Testis (tissue), 5 donors: ENCODE measurements at places on chromosomes 2 and 18. TPM values are rescaled to one million over a fixed set of nuclear protein-coding genes. Genes with fewer than 3 reads are reported as not detected.

DNA sequence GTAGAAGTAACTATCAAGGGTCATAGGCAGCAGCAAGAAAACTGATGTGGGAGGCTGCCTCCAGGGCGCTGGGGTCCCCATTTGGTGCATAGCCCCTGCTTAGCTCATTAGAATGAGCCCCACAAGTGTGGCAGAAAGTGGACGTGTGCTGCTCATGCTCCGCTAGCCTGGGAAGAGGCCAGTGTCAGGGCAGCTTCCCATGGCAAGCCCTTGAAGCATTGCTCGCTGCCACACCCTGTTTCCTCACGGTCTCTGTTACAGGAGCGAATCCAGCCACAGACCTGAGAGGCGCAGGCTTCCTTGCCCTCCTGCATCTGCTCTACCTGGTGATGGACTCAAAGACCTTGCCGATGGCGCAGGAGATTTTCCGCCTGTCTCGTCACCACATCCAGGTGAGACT is 22.5 kb downstream of the ELMOD3 start:
- DNase-seq = no peak

- DNase-seq = no peak
Observed at GRCh38 chr2:111201214-111201613, 80.5 kb downstream of the BCL2L11 start.

DNA sequence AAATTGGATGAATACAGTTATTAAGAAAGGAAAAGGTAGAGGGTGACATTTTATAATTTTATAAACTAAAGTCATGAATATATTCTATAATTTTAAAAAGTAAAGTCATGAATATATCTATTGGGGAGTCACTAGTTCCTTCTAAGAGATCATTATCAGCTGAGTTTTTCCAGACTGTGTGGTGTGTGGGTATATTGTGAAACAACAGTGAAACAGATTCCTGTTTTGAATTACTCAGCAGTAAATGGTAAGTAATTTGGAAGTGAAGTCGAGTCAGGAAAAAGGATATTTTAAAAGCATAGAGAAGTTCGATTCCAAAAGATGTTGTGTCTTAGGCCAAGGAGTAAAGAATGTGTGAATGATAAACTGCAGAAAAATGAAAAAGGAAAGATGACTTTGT is 1018.2 kb upstream of the NXPH2 start:
- no peak for DNase-seq

DNA sequence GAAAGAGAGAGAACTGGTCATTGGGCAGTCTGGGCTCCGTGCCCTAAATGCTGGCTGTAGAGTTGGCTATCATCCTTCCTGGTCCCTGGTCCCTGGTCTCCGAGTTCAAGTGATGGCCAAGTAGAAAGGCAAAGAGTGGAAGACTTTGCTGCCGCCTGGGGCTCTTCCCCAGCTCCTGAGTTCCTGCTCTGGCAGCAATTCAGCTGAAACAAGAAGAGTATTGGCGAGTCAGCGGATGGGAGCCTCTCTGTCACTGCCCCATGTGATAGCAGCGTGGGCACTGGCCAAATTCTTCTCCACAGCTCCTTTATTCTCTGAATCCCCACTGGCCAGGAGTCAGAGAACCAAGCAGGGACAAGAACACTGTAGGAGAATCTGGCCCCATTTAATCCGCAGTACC is 351.0 kb upstream of the POU3F3 start:
- DNase-seq = peak; percentile 22

- no peak for DNase-seq
Observed at GRCh38 chr2:62219407-62220159, 23.7 kb downstream of the B3GNT2 start.

GRCh38 chr2:64108666-64109241 is 35.5 kb downstream of the PELI1 start:
- no peak for DNase-seq

GRCh38 chr2:1674276-1674675 is 70.0 kb downstream of the PXDN start:
- DNase-seq = peak; percentile 2

- no peak for DNase-seq
Observed at GRCh38 chr18:34951625-34952379, 89.4 kb upstream of the MAPRE2 start.

- DNase-seq = peak; percentile 77
Observed at GRCh38 chr2:119223521-119224390, at the start of gene STEAP3. TSS of gene STEAP3 (plus strand) at chr2:119223834. CDS start at chr2:119231013, 7,179 bp downstream.

DNA sequence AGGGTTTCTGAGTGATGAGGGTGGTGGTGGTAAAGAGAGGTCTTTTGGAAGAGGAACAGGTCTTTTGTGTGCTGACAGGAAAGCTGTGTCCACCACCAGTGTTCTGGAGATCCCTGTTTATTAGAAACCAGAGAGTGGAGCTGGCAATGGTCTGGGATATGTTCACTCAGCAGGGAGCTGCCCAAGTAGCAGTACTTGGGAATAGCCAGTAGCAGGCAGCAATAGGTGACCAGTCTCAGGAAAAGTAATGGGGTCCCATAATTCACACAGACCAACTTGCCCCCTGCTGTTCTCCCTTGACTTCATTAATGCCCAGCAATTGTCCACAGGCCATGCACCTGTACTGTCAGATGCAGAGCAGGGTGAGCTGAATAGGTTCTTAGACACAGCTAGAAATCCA is 1.8 kb downstream of the TSPYL6 start:
- DNase-seq = no peak

- peak; percentile 70 for DNase-seq
Observed at GRCh38 chr2:29042561-29043075, 31.7 kb downstream of the PCARE start.

- DNase-seq = no peak
Observed at GRCh38 chr2:193808877-193809276, 1614.1 kb upstream of the TMEFF2 start.

DNA sequence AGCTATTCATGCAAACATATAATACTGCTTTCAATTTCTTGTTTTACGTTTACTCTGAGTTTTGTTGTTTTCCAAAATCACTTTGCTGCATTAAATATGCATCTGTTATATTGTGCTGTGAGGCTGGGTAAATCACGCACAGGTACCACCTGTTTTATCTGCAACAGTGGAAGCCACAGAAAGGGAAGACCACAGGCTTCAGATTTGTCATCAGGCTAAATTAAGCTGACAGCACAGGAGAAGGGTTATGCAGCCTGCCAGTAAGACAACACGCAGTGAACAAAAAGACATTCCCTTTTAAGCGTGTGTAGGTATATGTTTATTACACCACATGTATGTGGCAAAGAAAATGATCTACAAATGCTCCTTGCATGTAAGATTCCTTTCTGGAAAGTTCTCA is 38.2 kb downstream of the ZNF516 start:
- DNase-seq = no peak

DNA sequence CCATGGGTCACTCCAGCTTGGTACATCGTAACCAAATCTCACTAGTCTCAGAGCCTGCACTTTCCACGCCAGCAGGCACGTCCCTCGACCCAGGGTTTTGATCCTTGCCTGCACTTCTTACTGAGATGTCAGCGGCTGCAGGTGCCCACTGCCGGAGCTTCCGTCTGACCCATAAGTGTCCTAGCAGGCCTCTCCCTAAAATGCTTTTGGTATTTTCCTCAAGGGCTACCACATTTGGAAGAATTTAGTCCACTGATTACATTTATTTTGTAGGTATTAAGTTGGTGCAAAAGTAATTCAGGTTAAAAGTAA is 175.0 kb upstream of the FBXO11 start:
- no peak for DNase-seq

The EPC2 gene
- total RNA-seq = 53.1 TPM

The NPHP1 gene
- total RNA-seq = 24.5 TPM

The GPR39 gene
- 4.0 TPM for total RNA-seq

The MC2R gene
- not detected for total RNA-seq
